ENCODE measurements at places on chromosomes 7 and 10.

DNA sequence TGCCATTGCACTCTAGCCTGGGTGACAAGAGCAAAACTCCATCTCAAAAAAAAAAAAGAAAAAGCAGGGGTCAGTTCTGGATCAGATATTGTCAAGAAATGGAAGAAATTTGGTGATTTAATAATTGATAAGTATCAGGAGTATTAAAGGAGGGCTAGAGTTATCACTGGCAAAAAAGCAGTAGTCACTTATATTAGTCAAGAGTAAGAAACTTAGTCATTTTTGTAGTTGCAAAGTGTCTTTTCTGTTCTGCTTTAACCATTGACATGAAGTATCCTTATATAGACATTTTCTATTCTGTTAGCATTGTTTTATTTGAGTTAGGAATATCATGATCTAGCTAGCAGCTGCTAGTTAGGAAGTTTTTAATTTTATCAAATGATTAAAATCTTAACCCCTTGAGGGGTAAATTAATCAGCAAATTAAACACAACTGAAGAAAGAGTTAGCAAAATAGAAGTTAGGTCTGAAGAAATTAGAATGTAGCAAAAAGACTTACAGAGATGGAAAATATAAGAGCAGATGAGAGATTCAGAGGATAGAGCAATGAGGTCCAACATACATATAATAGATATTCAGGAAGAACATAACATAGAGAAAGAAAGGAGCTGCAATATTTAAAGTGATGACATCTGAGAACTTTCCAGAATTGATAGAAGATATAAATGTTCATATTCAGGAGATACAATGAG is 7.3 kb upstream of the CCDC6 start:
- DNase-seq, result no peak

- no peak for DNase-seq
Measured at GRCh38 chr10:43640603-43641002, 8.1 kb downstream of the ZNF32 start.

- DNase-seq, result no peak
Measured at GRCh38 chr10:87038286-87038717, 18.2 kb downstream of the FAM25A start.

DNA sequence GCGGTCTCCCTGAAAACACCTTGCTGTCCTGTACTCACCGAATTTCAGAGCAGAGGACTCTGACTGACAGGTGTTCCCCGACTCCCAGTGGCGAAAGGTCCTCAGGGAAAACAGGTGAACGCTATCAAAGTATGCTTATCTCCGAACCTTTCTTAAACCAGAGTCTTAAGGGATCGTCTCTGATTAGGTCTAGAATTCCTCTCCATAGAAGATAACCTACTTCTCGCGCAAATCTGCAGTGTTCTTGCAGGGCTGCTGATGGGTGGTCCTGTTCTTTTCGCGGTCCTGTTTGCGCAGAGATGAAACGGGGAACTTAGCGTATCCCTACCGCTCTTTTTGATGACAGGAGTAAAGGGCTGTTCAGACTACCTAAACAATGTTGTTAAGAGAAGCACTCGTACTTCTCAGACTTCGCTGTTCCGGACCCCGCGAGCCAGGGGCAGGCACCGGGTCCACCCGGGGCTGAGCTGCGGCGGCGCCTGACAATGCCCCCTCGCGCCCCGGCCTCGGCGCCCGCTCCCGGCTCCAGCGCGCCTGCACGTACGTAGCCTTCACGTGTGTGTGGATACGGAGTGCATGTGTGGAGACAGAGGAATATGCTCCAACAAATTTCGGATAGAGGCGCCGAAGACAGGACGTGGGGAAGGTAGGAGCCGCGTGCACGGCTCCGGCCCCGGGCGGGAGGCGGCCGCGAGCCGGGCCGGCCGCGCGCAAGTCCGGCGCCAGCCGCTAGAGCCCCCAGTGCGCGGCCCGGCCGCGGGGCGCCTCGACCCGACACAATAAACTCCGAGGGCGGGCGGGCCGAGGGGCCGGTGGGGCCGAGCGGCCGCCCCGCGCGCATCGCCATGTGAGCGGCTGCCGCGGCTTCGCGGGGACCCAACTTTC is 766 bp upstream of the ZMYND11 start:
- no peak for DNase-seq

DNA sequence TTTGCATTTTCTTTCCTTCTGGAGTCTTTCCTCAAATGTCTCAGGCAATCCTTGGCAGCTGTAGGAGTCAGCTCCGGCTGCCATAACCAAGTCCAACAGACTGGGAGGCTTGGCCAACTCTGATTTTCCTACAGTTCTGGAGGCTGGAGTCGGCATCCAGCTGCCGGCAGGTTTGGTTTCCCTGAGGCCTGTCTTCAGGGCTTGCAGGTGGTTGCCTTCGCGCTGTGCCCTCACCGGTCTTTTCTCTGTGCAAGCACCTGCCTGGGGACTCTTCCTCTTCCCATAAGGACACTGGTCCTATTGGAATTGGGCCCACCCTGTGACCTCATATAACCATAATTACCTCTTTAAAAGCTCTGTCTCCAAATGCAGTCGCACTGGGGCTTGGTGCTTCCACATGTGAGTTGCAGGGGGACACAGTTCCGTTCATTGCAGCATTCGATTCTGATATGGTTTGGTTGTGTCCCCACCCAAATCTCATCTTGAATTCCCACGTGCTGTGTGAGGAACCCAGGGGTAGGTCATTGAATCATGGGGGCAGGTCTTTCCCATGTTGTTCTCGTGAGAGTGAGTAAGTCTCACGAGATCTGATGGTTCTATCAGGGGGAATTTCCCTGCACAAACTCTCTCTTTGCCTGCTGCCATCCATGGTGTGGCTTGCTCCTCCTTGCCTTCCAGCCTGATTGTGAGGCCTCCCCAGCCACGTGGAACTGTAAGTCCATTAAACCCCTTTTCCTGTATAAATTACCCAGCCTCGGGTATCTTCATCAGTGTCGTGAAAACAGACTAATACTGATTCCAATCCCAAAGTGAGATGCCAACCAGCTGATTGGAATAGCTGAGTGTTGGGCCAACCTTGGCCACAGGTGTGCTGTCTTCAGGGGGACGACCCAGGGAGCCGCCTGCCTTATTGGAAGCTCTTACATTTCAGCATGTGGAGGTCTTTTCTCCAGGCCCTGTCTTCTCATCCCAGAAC is 7.9 kb downstream of the GALNTL5 start:
- no peak for DNase-seq

- no peak for DNase-seq
Measured at GRCh38 chr7:30652132-30652531, 30.1 kb downstream of the CRHR2 start.

- no peak for DNase-seq
Measured at GRCh38 chr10:47181052-47181849, 118.7 kb upstream of the GDF10 start.

GRCh38 chr10:43024524-43024923 is 52.3 kb upstream of the RET start:
- DNase-seq, result no peak

DNA sequence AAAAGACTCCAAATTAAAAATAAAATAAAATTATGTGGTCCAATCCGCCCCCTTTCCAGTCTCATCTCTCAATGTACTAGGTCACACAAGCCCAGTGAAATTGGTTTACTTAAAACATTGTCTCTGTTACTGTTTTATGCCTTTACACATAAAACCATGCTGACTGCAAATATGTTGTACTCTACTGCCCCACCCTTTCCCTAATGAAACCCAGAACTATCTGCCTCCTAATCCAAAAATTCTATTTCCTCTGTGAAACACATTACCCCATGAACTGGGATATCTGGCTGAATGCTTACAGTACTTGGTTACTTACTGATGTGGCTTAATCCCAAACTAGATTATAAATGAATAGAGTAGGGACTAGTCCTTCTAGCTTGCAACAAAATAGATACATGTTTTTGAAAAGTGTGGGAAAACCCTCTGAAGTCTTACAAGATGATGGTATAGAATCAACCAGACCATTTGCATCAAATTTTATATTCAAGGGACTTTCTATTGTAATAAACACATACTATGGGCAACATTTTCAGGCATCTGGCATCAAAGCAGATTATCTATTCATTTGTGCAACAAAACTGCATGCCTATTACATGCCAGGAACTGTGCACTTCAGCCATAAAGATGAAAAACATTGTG is 10.0 kb upstream of the KMT2E start:
- DNase-seq, result no peak

GRCh38 chr10:72259491-72260238 is 14.1 kb upstream of the DDIT4 start:
- no peak for DNase-seq

DNA sequence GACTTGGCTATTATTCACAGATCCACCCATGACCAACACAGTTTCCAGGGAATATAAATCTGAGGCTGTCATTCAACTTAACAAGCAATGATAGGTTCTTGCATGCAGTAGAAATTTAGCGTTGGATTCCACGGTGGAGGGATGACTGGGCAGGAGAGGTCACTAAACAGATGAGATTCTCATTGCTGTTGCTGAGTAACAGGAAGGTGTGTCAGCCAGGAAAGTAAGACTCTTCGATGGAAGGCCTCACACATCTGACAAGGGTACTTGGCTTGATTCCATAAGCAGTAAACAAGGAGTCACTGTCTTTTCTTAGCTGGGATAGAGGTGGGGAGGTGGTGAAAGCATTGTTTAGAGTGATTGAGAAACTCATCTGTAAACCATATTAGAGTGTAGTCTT is 1152.0 kb downstream of the SORCS3 start:
- DNase-seq, result no peak

DNA sequence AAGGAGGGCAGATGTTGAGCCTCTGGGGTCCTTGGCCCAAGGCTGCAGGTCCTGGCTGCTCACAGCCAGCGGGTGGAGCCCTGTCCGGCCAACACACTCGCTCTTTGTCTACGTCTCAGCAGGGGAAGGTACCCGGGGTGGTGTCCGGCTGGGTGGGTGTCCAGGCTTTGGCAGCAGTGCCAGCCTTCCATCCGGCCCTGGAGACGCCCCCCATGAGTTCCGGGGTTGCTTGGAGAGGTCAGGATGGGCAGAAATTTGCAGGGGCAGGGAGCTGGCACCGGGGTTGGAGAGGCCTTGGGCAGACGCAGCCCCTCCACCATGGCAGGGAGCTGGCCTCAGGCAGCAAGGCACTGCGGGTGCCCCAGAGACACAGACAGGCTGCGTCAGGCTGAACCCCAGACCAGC is 42.2 kb upstream of the ELN start:
- no peak for DNase-seq

- no peak for DNase-seq
Measured at GRCh38 chr7:81752318-81752714, 17.5 kb downstream of the HGF start.

- DNase-seq, result no peak
Measured at GRCh38 chr10:1853801-1854200, 116.5 kb upstream of the ADARB2 start.

DNA sequence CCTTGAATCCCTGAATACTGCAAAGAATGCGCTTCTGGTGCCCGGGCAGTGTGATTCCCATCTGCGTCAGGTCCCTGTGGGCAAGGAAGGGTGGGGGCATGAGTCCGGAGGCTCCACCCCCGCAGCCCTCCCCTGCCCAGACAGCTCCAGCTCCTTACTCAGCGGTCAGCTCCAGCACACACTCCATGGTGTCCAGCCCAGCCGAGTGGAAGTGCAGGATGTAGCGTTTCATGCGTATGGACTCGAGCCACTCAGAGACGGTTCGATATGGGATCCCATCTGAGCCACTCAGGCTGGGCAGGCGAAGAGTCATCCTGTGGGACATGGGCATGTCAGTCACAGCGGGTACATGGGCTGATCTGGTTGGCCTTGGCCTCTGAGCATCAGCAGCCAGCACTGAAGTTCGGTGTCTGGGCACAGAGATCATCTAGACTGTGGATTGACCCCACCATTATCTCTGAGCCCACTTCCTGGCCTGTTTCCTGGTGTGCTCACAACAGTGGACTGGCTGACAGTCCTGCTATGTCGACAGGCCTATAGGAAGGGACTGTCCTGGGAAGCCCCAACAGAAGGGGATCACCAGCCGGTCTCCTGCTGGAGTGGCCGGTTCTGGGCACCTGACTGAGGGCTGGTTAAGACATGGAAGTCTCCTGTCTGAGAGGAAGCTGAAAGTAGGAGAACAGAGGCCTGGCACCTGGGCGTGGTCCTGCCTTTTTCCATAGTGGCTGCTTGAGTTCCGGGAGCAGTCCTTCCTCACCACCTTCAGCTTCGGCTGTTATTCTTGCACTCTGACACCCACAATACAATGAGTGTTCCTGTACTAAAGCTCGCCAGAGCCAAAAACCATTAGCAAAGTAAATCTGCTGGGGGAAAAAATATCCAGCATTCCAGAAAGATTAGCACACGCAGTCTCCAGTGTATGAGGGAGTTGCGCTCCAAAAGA is 10.6 kb downstream of the ZYX start:
- DNase-seq, result no peak

- no peak for DNase-seq
Measured at GRCh38 chr10:17220652-17221100, 7.4 kb upstream of the VIM start.

DNA sequence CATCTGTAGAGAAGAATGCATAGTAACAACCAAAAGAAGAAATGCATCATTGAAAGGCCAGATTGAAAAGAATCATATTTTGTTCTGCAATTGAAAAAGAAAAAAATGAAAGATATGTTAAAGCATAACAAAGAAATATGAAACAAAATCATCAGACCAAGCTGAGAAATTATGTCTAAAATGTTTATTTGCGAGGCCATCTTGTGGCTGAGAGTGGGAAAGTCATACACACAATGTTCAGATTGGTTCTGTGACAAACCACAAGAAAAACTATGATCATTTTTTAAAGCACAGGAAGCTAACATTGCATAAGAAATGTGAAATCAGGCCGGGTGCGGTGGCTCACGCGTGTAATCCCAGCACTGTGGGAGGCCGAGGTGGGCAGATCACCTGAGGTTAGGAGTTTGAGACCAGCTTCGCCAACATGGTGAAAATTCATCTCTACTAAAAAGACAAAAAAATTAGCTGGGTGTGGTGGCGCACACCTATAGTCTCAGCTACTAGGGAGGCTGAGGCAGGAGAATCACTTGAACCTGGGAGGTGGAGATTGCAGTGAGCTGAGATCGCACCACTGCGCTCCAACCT is 36.6 kb downstream of the ABCB5 start:
- no peak for DNase-seq

GRCh38 chr7:101857358-101857811 is 40.0 kb downstream of the CUX1 start:
- DNase-seq, result no peak

All from stimulated activated CD8-positive, alpha-beta memory T cell treated with anti-CD3 and anti-CD28 coated beads, Interleukin-15, amount 100 ng/mL, for 48 hours (primary cell).